WTC11 (cell line): ENCODE measurements at places on chromosomes 3 and 15. TPM values are rescaled to one million over a fixed set of nuclear protein-coding genes. Genes with fewer than 3 reads are reported as not detected.

DNA sequence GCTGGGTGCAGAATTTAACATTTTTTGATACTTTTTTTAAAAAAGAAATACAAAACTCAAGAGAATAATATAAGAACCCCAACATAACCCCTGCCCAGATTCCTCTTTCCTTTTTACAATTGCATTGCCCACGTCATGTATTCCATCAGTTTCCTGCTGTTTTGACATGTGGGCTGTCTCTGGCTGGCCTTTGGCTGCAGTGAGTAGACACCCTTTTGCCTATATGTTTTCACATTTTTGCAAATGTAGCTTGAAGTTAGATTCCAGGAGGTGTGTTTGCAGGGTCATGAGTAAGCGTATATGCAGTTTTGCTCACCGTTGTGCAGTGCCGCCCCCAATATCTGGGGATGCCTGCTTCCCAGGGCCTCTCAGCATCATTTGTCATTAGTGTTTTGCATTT is 28.0 kb upstream of the ATP10A start:
- no peak overlapping the region for H3K27ac ChIP-seq
- H3K27me3 ChIP-seq, result no peaks in the 10 kb centered on the region
- no peak overlapping the region for H3K4me3 ChIP-seq
- no peak for DNase-seq
- no peaks in the 10 kb centered on the region for H3K36me3 ChIP-seq
- peaks cover 10% of the 10 kb centered on the region for H3K4me1 ChIP-seq

DNA sequence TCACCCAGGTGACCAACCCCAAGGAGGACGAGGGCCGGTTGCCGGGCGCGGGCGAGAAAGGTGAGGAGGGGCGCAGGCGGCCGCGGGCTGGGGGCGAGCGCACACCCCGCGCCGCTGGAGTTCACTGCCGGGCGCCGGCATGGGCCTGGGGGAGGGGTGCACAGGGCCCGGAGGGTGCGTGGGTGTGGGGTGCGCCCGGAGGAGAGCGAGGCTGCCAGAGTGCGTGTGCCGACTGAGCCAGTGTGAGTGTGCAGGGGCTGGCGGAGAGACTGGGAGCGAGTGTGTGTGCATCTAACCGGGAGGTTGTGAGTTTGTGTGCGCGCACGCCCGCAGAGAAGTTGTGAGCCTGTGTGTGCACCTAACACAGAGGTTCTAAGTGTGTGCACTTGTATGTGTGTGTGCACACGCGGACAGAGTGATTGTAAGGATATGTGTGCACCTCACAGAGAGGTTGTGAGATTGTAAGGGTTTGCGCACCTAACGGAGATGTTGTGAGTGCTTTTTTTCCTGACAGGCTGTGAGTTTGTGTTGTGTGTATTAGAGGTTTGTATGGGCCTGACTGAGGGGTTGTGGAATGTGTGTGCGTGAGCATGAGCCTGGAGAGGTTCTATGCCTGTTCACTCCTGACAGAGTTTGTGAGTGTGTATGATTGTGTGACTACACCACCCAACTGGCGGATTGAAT is 681 bp downstream of the CTDSPL start:
- peaks cover 7% of the 10 kb centered on the region for H3K36me3 ChIP-seq
- peak overlapping the region; percentile 92 for H3K4me3 ChIP-seq
- H3K27ac ChIP-seq, result peak overlapping the region; percentile 82

DNA sequence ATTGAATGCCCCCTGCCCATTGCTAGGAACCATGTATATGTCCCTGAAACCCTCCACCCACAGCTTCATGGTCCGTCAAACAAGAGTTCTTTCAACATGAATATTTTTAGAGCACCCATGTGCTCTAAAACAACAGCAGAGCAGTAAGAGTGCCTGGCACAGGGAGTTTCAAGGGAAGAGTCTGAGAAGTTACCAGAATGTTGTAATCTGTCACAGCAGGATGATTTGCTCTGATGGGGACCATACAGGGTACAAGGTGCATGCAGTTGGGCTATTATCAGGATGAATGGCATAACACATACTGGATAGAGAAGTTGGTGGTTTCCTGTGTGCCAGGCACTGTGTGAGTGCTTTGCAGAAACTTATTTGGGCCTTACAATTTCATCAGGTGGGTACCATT is 27.8 kb upstream of the FLNB start:
- no peak overlapping the region; the same call in 1 of the 2 replicates for H3K27ac ChIP-seq
- peaks cover 4% of the 10 kb centered on the region; the same call in 1 of the 2 replicates for H3K4me1 ChIP-seq
- no peak for DNase-seq
- H3K36me3 ChIP-seq, result no peaks in the 10 kb centered on the region

- DNase-seq, result peak; percentile 20
- no peaks in the 10 kb centered on the region for H3K36me3 ChIP-seq
- H3K4me1 ChIP-seq, result peaks cover 71% of the 10 kb centered on the region
- H3K27me3 ChIP-seq, result peaks cover 90% of the 10 kb centered on the region
Observed at GRCh38 chr3:64686446-64686908, 1.3 kb downstream of the ADAMTS9 start.

GRCh38 chr15:36335659-36336058 is 243.8 kb upstream of the CDIN1 start:
- DNase-seq, result no peak
- H3K36me3 ChIP-seq, result no peaks in the 10 kb centered on the region
- no peak overlapping the region for H3K4me3 ChIP-seq
- H3K4me1 ChIP-seq, result peaks cover 18% of the 10 kb centered on the region
- H3K27ac ChIP-seq, result no peak overlapping the region

GRCh38 chr3:3699816-3700633 is 99.2 kb upstream of the LRRN1 start:
- no peak overlapping the region for H3K27ac ChIP-seq
- peaks cover 14% of the 10 kb centered on the region for H3K4me1 ChIP-seq
- H3K27me3 ChIP-seq, result no peaks in the 10 kb centered on the region

DNA sequence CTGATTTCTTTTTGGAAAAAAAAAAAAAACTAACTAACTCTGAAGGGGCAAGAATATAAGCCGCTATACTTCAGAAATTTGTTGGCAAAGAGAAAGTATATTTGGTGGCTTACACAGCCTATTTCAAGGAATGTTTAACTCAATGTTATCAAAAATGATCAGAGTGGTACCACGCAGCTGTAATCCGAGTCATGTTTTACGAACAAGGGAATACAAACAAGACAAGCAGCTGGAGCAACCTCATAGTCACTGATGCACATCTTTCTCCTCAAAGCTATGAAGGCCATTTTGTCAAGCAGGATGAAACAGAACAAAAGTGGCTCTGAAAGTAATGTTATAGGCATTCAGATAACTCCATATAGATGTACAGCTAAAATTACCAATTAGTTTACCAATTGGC is 81.2 kb downstream of the SCAPER start:
- H3K36me3 ChIP-seq, result peaks cover 8% of the 10 kb centered on the region
- H3K4me1 ChIP-seq, result no peaks in the 10 kb centered on the region; the same call in 1 of the 2 replicates
- H3K4me3 ChIP-seq, result no peak overlapping the region
- H3K27me3 ChIP-seq, result no peaks in the 10 kb centered on the region
- no peak for DNase-seq

DNA sequence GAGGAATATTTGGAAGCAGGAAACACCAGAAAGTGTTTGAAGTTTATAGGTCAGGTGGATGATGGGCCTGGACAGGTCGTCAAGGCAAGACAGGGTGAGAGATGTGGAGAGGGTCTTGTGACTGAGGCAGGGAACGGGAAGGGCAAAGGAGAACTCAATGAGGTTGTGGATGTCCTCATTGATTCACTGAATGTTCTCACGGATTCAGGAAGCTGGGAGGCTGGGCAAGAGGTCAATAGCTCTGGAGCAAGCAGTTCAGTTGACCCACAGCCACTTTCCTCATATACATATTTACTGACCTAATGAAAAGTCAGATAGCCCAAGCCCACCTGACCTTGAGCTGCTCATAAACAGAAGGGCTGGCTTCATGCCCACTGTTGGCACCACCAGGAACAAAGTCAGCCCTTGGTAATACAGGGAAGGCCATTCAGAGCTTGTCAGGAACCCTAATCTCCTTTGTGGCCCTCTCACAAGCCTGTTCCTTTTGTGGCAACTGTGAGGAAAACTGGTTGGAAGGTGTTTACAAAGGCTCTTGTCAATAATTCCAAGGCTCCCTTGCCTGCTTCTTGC is 31.6 kb downstream of the ARRDC4 start:
- no peaks in the 10 kb centered on the region for H3K27me3 ChIP-seq
- H3K4me1 ChIP-seq, result peaks cover 4% of the 10 kb centered on the region; the same call in 1 of the 2 replicates
- peaks cover 11% of the 10 kb centered on the region for H3K36me3 ChIP-seq
- no peak overlapping the region for H3K27ac ChIP-seq
- H3K4me3 ChIP-seq, result no peak overlapping the region

Gene CHP1
- total RNA-seq, result 76.5 to 91.7 TPM (median 91.2 TPM) in 3 replicates

Gene CAMK1
- total RNA-seq, result 3.1 to 6.6 TPM (median 5.9 TPM) in 3 replicates

Gene MORC1
- total RNA-seq, result not detected in 3 replicates

Gene APBA2
- 11.2 to 14.6 TPM (median 13.9 TPM) in 3 replicates for total RNA-seq

Gene CELF6
- not detected in 3 replicates for total RNA-seq
